ENCODE measurements at places on chromosomes 5 and 9.
A peak's percentile ranks its signal among the peaks of the same experiment; 100 is the strongest.

- H3K27me3 ChIP-seq = no peaks in the 10 kb centered on the region
- no peak overlapping the region for H3K27ac ChIP-seq
- no peak overlapping the region for H3K4me3 ChIP-seq
- peaks cover 31% of the 10 kb centered on the region for H3K36me3 ChIP-seq
- peaks cover 44% of the 10 kb centered on the region for H3K4me1 ChIP-seq
- DNase-seq = no peak
Measured at GRCh38 chr5:111095982-111096381, 3.8 kb downstream of the WDR36 start.

DNA sequence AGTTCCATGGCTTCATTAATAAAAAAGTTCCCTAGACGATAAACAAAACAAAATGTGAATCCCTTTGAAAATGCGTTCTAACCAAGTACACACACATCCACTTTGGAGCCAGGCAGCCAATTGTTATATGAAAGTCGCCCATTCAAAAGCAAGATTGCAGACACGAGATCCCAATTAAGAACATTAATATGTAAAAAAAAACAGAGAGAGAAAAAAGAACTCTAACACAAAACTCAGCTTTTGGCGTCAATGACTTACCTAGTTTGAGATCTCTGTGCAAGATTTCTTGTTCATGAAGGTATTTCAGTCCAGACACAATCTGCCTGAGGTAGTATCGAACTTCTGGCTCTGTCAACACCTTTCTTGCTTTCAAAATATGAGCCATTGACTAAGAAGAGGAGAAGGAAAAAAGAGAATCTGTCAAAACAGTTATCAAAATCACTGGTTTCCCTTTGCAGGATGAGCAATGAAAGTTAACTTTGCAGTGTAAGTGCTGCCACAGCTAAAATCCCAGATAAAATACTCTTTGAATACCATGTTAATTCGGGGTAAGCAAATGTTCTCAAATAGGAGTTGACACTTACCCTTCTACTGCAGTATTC lies 1.6 kb downstream of the PLK2 start:
- H3K27ac ChIP-seq = no peak overlapping the region
- peaks cover 12% of the 10 kb centered on the region for H3K27me3 ChIP-seq
- H3K4me3 ChIP-seq = peak overlapping the region; percentile 6
- peaks cover 15% of the 10 kb centered on the region for H3K4me1 ChIP-seq

GRCh38 chr5:145800181-145800580 lies 35.0 kb downstream of the PRELID2 start:
- H3K27me3 ChIP-seq = no peaks in the 10 kb centered on the region
- no peak for DNase-seq
- no peak overlapping the region for H3K4me3 ChIP-seq
- H3K4me1 ChIP-seq = no peaks in the 10 kb centered on the region
- H3K36me3 ChIP-seq = no peaks in the 10 kb centered on the region

- H3K27me3 ChIP-seq = peaks cover 4% of the 10 kb centered on the region
- H3K27ac ChIP-seq = no peak overlapping the region
- peaks cover 6% of the 10 kb centered on the region for H3K4me1 ChIP-seq
- no peaks in the 10 kb centered on the region for H3K36me3 ChIP-seq
- no peak overlapping the region for H3K4me3 ChIP-seq
- no peak for DNase-seq
Measured at GRCh38 chr5:172535108-172535445, 80.8 kb upstream of the SH3PXD2B start.

Measured in activated CD4-positive, alpha-beta memory T cell treated with anti-CD3 and anti-CD28 coated beads for 36 hours (primary cell).